ENCODE measurements at places on chromosomes 13 and 19. TPM values are rescaled to one million over a fixed set of nuclear protein-coding genes. Genes with fewer than 3 reads are reported as not detected.

The FCGBP gene
- polyA plus RNA-seq = 0.17 TPM

The SLC10A2 gene
- not detected for polyA plus RNA-seq

The GADD45B gene
- polyA plus RNA-seq = 70.2 TPM

The NDFIP2 gene
- polyA plus RNA-seq = 4.8 TPM

The DNAAF3 gene
- not detected for polyA plus RNA-seq

The MTUS2 gene
- 0.02 TPM for polyA plus RNA-seq

The STOML3 gene
- not detected for polyA plus RNA-seq

The SIGLEC5 gene
- polyA plus RNA-seq = 0.16 TPM

The TIMM44 gene
- polyA plus RNA-seq = 15.0 TPM

The TPP2 gene
- polyA plus RNA-seq = 72.8 TPM

The USF2 gene
- polyA plus RNA-seq = 7.3 TPM

The HS6ST3 gene
- polyA plus RNA-seq = not detected

The LONP1 gene
- polyA plus RNA-seq = 22.7 TPM

The CGB8 gene
- polyA plus RNA-seq = not detected

- DNase-seq = peak; percentile 86
Measured at GRCh38 chr13:24271601-24272451, 37.6 kb upstream of the C1QTNF9 start.

- DNase-seq = no peak
Measured at GRCh38 chr13:20964904-20965303, 62.4 kb upstream of the XPO4 start.

DNA sequence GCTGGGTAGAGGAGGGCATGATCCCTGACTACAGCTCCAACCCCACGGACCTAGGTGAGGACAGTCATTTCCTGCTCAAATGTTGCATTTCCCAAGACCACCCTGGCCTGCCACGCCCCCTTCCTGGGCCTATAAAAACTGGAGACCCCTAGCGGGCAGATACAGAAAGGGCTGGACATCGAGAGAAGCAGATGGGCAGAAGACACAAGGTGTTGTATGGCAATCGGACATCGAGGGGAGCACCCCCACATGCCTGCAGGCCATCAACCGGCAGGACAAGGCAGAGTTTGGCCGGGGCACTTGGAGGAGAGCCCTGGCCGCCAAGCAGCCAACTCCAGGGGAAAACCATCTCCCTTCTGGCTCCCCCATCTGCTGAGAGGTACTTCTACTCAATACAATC lies 746.4 kb downstream of the PCDH9 start:
- DNase-seq = no peak

GRCh38 chr13:31540281-31540680 lies 199.0 kb upstream of the RXFP2 start:
- no peak for DNase-seq

GRCh38 chr13:63690672-63691071 lies 2275.0 kb upstream of the PCDH20 start:
- DNase-seq = no peak

GRCh38 chr19:23778566-23778965 lies 19.9 kb upstream of the ZNF681 start:
- DNase-seq = no peak

DNA sequence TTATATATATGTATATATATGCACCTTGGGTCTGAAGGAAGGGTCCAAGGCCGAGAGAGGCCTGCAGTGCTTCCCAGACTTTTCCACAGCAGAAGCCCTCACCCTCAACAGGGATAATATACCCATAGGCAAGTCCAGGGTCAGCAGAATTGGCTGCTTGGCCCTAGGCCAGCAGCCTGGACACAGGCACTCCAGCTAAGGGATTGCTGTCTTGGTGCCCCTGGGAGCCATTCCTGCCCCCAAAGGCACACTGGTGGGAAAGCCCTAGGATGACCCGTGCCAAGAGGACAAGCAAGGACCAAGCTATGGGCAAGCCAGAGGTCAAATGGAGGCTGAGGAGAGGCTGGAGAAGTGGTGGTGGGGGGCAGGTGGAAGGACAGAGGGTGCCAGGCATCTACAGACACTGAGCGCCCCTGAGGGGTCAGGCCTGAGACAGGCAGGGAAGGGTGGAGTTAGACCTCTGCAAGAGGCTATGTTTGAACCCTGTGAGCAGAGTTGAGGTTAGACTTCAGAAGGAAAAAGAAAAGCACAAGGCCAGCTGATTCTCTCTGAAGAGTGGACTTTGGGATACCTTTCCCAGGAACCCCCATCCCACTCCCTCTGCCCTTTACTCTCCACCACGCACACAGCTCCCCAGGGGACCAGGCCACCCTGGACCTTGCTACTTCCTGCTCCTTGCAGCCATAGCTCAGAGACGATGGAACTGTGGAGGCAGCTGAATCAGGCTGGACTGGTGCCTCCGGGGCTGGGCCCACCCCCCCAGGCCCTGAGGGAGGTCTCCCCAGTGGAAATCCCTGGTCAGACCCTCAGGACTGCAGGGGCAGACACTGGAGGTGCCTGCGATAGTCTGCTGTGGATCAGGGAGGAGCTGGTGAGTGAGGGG lies at the start of gene ERICH4:
Gene ERICH4 (plus strand): TSS at position 684 of the 883 bp plus-strand sequence. CDS start 14 bp downstream, at position 698.
- DNase-seq = no peak

- DNase-seq = no peak
Measured at GRCh38 chr13:20610006-20610405, 43.0 kb downstream of the IFT88 start.

GRCh38 chr19:23055501-23055900 lies 52.5 kb upstream of the ZNF728 start:
- DNase-seq = no peak

DNA sequence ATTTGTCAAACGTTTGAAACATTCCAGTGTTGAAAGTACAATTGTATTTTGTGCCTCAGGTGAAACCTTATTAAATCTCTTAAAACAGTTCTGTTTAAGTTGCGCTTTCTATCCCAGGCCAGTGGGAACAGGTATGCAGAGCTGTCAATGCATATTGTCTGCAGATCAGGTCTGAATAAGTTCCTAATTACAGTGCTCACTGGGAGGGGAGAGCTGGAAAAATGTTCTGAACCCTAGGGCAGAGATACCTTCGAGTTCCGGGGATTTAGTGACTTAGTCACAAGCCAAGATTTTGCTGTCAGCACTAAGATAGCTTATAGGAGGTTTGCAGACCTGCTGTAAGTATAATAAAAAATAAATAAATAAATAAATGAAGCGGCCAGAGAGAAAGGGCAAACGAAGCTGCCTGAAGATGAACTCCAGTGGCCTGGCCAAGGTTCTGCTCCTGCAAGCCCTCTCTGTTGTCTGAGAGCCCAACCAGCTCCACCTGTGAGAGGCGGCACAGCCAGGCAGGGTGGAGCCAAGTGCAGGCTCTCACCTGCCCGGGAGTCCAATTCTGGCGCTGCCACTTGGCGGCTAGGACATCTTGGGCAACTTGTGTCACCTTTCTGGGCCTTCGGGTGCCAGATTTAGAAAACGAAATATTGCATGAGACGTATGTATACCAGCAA lies 97.9 kb upstream of the SLC7A1 start:
- no peak for DNase-seq

GRCh38 chr13:74434782-74435181 lies 300.6 kb upstream of the KLF12 start:
- DNase-seq = no peak

GRCh38 chr19:3359015-3359918 lies 7.1 kb upstream of the NFIC start:
- DNase-seq = peak; percentile 71

- DNase-seq = no peak
Measured at GRCh38 chr13:100789968-100790367, 115.4 kb upstream of the TMTC4 start.

DNA sequence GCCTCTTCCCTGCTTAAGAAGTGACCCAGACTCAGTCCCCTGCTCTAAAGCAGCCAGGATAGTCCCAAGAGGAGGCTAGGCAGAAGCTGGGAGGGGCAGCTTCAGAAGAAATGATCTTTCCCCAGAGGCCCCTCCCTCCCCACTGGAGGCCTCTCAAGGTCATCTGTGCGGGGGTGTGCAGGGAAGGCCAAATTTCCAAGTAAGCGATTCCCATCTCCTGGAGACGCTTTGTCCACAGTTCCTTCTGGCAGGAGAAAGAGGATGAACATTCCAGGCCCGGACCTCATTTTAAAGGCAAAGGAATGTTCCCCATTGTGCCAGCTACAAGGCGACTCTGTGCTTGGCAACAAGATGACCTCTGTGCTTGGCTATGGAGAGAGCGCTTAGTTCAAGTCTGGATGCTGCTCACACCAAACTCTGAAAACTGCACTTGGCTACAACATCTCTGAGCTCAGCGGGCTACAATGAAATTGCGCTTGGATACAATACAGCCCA lies 23.5 kb downstream of the COL5A3 start:
- no peak for DNase-seq

DNA sequence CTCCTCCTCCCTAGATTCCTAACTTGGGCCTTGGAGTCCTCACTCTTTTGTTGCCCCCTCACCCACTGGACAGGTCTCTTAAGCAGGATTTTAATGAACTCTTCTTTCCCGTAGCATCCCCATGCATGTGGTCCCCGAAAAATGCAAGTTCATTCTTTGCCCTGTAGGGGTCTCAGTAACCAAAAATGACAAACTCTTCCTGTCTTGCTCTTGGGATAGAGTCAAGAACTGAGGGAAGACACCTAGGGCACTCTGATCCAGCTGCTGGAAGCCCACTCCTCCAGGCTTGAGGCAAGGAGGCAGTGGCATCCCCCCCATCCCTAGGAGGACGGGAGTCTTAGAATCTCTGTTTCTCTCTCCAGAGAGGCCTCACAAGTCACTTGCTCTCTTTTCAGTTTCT lies 987.0 kb downstream of the DIAPH3 start:
- no peak for DNase-seq

DNA sequence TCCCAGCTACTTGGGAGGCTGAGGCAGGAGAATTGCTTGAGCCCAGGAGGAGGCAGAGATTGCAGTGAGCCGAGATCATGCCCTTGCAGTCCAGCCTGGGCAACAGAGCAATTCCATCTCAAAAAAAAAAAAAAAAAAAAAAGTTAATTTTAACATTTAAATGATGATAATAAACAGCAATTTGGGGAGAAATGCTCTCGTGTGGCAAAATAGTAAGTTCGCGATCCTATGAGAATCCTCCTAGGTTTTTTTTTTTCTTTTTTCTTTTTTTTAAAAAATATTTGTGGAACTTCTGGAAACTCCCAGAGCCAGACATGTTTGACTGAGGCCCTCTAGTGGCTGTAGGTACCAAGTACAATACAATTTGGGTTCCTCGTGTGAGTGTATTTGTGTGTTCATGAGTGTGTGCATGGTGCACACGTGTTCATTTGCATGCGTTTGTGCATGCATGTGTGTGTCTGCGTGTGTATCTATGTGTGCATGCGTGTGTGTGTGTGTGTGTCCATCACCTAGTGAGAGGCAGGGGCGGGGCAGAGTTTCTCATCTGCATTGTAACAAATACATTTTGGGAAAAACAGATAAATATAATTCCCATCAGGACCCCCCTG lies 31.2 kb downstream of the TMPRSS9 start:
- DNase-seq = peak; percentile 79

- DNase-seq = no peak
Measured at GRCh38 chr13:74629985-74630384, 495.8 kb upstream of the KLF12 start.

DNA sequence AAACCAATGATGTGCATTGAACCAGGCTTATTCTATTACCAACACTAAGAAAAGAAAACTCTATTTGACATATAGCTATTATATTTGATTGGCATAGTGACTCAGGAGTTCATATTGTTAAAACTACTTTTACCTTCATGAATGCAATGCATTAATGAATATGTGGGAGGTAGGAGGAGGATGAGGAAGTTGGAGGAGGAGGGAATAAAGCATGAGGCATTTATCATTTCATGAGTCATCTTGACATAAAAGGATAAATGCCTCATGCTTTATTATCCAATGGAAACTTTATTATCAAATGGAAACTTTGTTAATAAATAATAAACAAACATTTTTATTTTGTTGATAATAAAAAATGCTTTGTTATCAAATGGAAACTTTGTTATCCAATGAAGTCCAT lies 116.5 kb downstream of the SPRY2 start:
- DNase-seq = no peak

DNA sequence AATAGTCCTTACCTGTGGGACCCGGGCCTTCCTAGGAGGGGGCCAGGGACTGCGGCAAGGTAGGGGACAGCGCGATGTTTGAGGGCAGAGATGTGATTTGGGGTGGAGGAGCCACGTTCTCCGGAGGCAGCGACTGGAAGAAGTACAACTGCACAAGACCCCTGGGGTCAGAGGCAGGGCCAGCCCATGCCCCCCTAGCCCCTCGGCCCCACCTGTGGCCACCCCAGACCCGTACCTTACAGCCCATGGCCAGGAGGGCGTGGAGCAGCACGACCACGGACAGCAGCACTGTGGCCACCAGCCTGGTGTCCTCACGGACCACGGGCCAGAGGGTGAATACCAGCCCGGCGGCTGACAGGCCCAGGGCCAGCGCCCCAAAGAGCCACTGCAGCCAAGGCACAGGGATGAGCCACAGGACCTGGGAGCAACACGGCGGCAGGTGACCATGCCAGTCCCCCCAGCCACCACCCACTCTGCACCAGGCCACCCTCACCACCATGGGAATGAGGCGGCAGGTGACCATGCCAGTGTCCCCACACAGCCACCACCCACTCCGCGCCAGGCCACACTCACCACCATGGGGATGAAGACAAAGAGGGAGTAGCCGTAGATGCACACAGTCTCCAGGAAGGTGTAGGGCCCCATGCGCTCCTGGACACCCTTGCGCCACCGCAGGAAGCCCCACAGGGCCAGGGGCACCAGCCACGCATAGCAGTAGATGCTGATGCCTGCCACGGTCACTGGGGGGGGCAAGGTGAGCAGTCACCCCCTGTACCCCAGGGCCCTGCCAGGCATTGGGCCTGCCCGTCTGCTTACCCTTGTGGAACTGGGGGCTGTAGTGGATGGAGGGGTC lies 5.0 kb downstream of the YIPF2 start:
- no peak for DNase-seq

- DNase-seq = no peak
Measured at GRCh38 chr19:5358173-5358800, 17.7 kb upstream of the PTPRS start.

GRCh38 chr19:8257052-8257443 lies 47.9 kb downstream of the CERS4 start:
- no peak for DNase-seq

- peak; percentile 69 for DNase-seq
Measured at GRCh38 chr13:99087954-99088491, 110.2 kb upstream of the DOCK9 start.

GRCh38 chr19:8397271-8397670 lies 7.1 kb downstream of the RAB11B start:
- no peak for DNase-seq

DNA sequence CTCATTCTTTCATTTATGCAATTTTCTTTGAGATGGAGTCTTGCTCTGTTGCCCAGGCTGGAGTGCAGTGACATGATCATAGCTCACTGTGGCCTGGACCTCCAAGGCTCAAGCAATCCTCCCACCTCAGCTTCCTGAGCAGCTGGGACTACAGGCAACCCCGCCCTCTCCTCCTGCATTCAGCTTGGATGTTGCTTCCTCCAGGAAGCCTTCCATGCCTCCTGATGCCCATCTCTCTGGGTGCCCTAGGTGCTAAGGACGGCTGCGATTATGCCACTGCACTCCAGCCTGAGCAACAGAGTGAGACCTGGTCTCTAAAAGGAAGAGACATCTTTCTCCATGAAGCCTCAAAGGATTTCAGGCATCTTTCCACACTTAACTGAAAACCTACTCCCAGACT lies 161.8 kb downstream of the PTPRS start:
- no peak for DNase-seq

- DNase-seq = no peak
Measured at GRCh38 chr13:25295228-25295627, 6.2 kb upstream of the NUP58 start.

GRCh38 chr13:20728579-20729311 lies 25.2 kb downstream of the IL17D start:
- no peak for DNase-seq
